NCI-H2081 treated with DMSO at 0.1 percent for 48 hours (cell line): ENCODE measurements at places on chromosomes 1 and 21.
A peak's percentile ranks its signal among the peaks of the same experiment; 100 is the strongest.

DNA sequence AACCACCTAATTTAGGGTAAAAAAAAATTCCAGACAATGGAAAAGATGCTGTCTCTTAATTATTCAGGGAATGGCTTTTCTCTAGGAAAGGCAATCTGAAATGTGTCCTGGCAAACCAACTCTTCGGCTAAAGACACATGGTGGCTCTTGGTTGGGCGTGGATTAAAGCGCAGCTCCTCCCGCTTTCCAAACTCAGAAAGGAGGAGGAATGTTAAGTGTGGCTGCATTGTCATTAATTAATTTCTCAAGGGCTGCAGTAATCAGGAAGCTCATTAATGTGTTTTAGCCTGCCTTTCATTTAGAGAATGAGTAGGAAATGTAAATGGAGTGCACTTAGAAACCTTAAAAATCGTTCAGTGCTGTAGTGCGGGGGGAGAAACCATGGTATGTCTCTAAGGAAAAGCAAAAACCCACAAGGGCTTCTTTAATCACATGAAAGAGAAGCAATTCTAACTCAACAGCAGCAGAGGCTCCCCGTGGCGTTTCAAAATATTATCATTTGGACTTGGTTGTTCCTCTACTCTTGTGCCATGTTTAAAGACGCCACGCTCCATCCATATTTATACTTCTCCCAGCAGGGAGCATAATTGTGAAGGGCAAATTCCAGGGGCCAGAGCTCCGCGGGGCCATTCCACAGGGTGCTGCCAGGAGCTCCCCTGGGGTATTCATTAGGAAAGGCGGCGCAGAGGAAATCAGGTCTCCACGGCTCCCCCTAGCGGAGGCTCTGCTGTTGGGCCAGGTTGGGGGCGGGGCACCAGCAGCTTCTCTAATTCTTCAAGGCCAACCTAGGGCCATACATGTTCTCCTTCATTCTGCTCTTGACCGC lies 91.9 kb upstream of the SSX2IP start:
- DNase-seq: no peak

GRCh38 chr1:202084791-202085681 lies 37.7 kb upstream of the GPR37L1 start:
- DNase-seq: peak; percentile 93

GRCh38 chr1:111880881-111881837 lies 108.3 kb downstream of the KCND3 start:
- DNase-seq: peak; percentile 10

- DNase-seq: no peak
These were observed 8.1 kb upstream of the INAVA start for GRCh38 chr1:200886594-200886993.

DNA sequence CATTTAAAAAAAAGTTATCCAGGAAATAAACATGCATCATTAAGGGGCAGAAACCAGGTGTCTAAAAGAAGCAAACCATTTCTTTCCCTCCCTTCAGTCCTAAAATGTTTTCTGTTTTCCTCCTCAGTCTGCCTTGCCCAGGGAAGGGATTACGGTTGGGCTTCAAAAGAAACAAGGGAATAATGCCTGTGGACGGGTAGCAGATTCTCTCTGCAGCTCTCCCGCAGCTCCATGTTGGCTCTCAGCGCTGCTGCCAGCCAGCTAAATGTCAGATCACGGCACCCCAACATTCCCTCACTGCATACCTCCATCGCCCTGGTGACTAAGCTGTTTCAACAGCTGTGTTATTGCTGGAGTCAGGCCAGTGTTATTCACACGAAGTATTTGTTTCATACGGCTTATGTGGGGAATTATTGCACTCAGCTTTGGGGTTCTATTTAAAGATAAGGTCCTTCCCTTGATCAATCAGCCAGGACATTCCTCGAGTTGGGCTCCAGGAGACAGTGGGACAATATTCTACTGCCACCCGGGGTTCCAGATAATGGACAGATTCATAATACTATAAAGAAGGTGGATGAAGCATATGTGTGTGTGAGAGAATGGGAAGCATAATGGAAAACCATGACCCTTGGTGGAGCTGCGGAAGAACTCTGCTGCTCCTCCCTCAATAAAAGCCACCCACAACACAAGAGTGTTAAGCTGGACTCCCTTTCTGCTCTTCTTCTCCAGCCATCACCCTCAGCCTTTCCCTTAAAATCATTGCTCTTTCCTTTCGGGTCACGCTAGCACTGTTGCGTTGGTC lies 58.2 kb downstream of the WLS start:
- DNase-seq: no peak

DNA sequence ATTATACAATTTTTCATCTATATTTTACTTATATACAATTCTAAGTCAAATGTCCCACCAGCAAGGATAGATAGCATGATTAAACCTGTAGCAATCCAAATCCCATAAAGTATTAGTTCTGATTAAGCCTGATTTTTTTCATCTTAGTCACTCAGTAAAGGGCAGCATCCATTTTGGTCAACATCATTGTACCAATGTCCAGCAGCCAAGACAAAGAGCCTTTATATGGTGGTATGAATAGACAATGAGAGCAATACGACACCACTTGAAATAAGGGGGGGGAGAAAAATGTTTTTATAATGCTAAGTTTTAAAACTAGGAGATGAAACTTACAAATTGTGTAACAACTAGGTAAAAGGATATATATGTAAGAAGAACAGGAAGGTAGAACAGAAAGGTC lies 7.4 kb downstream of the ZNF644 start:
- no peak for DNase-seq

GRCh38 chr1:6546326-6546725 lies 8.0 kb downstream of the NOL9 start:
- no peak for DNase-seq

DNA sequence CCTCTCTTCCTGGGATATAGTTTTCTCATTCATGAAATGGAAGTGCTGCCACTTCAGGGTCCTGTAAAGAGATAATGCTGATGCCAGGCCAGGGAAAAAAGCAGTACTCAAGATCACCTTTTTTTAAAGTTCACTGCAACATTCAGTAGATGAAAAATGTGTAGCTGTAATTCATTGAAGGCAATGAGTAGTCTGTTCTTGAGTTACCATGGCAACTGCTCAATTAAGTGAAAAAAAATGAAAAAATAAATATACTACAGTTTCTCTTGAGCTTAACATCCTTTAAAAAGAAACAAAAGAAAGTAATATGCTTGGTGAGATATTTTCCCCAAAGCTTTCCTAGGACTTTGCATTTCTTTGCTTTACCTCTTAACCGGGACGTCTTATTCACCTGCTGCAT lies 183.3 kb downstream of the AK5 start:
- no peak for DNase-seq

DNA sequence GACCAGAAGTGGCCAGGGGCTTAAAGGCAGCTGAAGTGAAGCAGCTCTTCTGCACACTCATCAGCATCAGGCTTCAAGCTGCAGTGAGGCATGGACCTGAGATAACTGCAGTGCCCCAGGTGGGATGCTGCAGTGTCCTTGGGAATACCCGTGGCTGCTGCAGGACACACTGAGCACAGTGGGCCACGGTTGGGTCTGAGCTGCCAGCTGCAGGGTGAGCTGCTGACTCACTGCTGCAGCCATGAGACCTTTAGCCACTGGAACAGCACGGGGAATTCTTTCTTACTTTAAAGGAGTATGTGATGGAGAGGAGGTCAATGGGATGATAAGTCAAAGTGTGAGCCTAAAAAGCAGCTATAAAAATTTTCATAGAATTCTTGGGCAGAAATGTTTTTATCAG lies 102.1 kb downstream of the XCL2 start:
- no peak for DNase-seq

DNA sequence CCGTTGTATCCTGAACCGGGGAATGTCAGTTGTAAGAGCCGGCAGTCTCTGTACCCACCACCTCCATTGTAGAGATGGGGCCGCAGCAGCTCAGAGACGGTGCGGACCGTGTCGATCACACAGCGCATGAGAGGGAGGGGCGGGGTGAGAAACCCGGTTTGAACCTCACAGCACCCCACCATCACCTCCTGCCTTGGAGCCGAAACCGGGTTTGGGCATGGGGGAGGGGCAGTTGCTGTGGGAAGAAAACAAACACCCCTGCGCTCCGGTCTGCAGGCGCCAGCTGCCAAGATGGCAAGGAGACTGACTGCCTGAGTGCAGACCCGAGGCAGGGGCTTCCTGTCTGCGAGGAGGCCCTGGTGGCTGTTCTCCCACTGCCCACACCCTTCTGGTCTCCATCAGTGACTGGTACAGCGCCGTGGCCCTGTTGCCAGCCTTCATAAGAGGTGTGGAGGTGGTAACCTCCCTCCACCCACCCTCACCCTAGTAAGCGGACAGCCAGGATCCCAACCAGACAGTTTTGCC lies 69.2 kb upstream of the SSBP3 start:
- DNase-seq: no peak

DNA sequence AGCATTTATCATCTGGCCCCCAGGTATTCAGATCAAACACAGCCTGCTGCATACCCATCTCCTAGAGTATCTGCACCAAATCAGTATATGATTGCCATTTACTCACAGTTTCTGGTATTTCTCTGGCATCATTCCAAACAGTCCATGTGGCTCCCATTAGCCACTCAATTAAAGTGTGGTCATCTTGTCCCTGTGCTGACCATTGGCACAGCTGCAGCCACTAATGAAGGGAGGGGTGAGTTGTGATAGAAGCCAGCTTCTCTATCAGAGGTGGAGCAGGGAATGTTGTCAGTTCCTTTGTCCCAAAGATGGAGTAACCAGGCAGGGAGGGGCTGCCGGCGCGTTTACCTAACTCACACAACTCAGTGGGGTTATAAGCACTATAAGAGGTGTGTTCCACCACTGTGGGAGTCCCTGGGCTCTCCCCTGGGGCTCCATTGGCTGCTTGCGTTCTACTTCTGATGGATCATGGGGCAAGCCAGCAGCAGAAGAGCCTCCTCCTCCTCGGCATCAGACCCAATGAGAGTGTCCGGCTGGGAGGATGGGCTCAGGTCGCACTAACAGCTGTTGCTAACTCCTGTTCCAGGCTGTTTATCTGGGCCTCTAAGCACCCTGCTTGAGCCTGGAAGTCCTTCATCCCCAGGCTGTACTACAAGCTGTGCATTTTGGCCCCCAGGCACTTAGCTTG lies 108.6 kb downstream of the GDAP2 start:
- DNase-seq: no peak

- DNase-seq: no peak
These were observed 100.0 kb upstream of the SERTAD4 start for GRCh38 chr1:210132582-210132981.

DNA sequence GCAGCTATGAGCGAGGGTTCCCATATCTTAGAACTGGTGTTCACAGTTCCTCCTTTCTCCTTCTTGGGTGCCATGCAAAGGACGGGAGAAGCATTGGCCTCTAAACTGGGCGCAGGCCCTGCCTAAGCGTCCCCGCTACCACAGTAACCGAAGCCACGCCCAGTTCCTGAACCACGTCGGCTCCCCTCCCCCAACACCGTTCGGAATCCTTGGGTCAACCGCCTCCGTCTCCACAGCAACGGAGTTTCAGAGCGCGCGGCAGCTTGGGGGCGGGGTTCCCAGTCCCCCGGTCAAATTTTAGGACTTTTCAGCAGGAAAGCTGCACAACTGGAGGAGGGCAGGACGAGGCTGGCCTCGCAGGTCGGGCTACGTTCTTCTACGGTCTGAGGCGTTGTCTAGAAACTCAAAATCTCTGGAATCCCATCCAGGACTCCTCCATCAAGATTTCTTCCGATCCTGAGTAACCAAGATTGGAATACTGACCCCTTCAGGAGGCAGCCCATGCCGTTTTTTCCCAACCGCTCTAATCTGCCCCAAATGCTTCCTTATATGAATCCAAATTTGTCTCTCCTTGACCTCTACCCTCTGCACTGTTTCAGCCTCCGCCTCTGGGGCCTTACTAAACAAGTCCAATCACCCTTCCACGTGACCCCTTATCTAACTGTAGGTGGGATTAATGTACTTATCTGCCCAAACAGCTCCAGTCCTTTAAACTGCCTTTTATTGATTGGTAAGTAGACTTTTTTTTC lies at the start of gene SPAG17:
TSS of gene SPAG17 (minus strand) at position 145 of the 749 bp plus-strand sequence. CDS start at position 74, 71 bp downstream.
- DNase-seq: no peak

DNA sequence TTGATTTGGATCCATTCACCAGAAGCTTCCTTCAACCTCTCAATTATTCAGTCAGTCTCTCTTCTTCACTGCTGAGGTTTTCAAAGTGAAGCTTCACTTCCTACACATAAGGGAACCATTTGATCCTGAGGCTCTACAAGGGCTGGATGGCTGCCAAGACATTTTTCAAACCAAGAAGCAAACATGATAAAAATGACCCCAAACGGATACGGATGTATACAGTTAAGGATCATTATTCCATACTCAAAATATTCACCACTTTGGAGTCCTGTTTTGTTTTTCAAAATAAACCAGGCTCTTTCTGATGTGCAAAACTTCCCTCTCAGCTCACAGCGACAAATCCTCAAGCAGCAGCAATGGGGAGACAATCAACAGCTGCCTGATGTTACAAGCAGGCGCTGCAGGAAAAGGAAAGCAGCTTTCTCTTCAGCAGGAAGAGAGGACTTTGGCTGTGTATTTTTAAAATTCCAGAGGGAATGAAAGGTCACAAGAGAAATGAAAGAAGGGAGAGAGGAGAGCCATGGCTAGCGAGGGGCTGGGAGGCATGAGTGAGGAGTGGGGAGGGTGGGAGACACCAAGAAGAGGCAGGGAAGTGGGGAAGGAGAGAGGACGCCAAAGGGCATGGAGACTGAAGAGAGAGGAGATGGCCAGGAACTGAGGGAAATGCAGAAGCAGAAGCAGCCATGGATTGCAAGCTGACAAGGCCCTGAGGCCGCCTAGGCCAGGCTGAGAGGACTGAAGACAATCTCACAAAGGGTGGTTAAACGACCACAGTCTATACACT lies 145.4 kb downstream of the SLC45A1 start:
- no peak for DNase-seq

- no peak for DNase-seq
These were observed 1.1 kb upstream of the SLC2A7 start for GRCh38 chr1:9027307-9027706.

GRCh38 chr21:25583370-25584130 lies 23.7 kb downstream of the MRPL39 start:
- no peak for DNase-seq

DNA sequence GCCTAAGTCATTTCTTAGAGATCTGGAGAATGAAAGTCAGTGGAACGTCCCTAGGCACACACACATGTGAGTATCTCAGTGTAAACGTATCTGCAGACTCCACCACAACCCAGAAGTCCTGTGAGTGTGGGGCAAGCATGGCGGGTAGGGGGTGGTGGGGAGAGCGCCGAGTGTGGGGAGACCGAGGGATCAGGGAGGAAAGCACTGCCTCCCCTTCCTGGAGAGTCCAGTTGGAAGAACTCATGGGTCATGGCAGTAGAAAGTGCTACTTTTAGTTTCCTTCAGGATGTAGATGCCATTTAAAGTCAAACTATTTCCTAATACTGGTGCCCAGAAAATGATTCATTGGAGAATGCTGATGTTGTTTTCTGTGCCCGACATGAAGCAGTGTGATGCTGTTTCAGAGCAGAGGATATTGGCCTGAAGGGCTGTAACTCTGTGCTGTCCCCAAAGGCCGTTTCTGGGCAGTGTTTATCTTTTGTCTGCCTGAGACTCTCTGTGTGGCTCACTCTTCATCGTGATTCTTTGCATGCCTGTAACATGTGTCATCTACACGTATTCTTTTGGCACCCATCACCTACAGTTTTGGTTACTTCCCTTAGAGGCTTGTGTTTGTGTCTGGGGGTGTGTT lies 45.7 kb upstream of the TSPAN2 start:
- DNase-seq: no peak
